ENCODE measurements at places on chromosomes 11 and 22.

- no peak for DNase-seq
Measured at GRCh38 chr22:28025333-28025732, 106.3 kb upstream of the PITPNB start.

DNA sequence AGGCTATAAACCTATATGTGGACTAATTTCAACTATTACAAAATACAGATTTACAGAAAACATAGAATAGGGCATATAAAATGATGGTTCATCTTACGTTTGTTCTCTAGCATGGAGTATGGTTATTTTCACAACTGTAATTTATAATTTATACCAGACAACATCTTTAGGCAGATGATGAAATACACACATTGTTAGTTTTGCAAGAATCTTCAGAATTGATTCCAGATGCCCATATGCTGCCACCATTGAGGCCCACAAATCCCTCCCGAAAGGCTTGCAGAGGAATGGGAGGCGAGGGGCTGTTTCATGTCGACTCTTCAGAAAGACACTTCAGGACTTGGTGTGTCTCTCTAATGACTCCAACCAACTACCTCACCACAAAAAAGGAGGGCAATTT, 6.2 kb downstream of the PTPN5 start:
- DNase-seq = no peak

DNA sequence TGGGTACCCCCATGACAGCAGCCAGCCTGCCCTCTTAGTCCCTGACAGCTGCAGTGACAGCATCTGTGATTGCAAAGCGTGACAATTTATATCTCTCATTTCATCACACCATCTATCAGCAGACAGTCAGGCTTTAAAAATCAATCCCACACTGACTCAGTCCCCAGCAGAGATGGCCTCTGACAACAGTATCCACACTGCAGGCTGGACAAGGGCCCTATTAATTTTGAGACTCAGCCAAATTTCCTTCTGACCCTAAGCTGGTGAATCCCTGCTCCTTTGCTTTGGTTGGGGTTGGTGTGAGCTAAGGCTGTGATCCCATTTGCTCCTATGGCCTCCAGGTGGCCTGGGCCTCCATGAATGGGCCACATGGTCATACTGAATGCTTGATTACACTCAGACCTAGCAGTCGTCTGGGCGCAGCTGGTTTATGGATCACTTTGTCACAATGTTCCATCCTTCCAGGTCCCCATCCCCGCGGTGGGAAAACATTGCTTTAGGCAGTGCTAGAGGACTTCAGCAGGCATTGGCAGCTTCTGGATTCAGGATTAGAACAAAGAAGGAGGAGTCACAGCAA, 68.2 kb upstream of the B3GAT1 start:
- DNase-seq = no peak

- DNase-seq = no peak
Measured at GRCh38 chr22:33606504-33606903, 313.8 kb downstream of the LARGE1 start.

DNA sequence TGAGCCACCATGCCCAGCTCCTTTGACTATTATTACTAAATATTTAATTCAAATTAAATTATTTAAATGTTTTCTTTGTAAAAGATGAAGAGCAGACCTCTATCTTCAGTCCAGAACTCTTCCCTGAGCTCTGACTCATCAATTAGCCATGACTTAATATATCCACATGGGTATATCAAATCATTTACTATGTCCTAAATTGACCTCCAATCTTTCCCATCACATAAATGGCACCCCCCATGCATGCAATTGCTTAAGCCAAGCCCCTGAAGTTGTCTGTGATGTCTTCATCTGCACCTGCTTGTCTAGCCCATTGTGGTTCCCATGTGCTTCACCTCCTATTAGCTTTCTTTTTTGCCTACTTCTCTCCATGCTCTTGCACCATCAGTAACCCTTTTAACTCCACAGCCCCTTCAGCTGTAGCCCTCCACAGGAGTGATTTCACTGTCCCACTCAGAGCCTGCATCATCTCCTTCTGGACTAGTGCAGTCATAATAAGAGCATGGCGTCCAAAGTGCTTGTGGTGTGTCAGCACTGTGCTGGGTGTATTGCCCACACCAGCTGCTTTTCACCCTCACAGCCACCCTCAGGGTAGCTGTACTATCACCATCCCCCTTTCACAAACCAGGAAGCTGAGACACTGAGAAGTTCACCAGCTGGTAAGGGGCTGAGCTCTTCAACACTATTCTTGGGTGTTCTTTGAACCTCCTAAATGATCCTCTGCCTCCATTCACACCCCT, 11.8 kb upstream of the THY1 start:
- no peak for DNase-seq

DNA sequence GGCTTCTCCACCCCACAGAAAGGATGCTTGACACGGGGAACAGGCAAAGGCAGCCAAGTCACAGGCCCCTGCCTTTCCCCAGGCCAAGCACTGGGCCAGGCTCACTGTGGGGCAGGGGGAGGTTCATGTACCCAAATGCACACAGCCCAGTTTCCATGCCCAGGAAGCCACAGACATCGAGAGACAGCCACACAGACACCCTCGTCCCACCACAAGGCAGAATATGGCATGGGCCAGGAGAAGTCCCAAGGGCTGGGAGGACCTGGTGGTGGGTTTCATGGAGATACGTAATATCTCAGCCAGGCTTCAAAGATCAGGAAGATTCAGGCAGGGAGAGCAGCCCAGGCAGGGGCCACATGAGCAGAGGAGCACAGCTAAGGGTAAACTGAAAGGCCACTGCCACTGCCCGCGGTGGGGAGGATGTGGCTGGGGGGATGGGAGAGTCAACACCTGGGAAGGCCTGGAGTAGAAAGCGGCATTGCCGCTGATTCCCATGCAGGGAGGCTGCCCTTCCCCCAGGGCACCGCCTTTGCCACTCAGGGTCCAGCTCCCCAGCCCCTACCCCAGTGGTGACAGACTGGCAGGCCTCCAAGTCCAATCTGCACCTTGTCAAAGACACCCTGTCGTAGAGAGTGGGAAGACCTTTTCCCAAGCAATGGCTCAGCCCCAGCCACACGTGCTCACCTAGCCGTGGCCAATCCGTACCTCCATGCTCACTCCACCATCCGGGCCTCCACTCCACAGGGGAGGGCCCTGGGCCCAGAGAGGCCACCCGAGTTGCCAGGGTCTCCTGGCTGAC, 2.4 kb upstream of the MFNG start:
- DNase-seq = no peak

DNA sequence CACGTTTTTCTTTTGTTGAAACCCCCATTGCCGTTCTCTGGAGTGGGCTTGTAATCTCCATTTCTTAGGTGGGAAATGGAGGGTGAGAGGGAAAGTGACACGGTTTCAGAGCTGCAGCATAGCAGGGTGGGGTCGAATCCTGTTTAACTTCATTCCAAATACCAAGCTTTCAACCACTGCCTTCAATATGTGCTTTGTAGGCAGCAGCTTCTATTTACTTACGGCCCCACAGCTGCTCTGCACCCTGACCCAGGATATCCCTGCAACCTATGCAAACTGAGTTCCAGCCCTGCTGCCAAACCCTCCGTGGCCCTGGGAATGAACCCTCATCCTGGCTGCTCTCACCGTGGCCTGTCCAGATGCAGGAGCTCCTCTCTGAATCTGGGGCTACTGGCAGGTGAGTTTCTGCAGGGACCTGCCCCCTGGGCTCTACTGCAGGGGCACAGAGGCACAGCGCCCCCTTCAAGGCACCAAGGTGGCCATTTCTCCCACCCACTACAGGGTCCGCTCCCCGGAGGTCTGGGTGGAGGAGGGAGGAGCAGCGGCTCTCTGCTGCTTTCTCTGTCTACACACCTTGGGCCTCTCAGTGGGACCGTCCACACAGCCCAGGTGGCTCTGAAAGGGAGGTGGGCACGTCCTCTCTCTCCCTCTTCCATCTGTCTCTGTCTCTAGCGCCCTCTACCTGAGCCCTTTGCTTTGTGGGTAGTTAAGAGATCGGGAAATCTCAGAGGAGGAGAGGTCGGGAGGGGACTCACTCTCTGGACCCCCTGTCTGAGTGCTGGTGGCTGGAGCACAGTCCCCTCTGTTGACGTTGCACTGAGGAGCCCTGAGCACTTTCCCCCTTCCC, 279.1 kb downstream of the BRD1 start:
- no peak for DNase-seq

- DNase-seq = peak; percentile 93
Measured at GRCh38 chr11:61187505-61188130, 15.7 kb upstream of the PGA3 start.
